ENCODE measurements at places on chromosomes 7 and 10.

GRCh38 chr10:47035819-47036337 lies 124.7 kb downstream of the PTPN20 start:
- no peak overlapping the region for H3K27ac ChIP-seq
- no peaks in the 10 kb centered on the region for H3K27me3 ChIP-seq
- H3K4me1 ChIP-seq: no peaks in the 10 kb centered on the region
- no peak for DNase-seq
- no peak overlapping the region for H3K4me3 ChIP-seq
- H3K36me3 ChIP-seq: no peaks in the 10 kb centered on the region

- H3K4me3 ChIP-seq: no peak overlapping the region
- H3K4me1 ChIP-seq: peaks cover 10% of the 10 kb centered on the region
- H3K27ac ChIP-seq: no peak overlapping the region
- H3K36me3 ChIP-seq: no peaks in the 10 kb centered on the region
- no peak for DNase-seq
These were observed 23.2 kb downstream of the POR start for GRCh38 chr7:75937958-75938786.

GRCh38 chr7:118794419-118794818 lies 569.9 kb downstream of the ANKRD7 start:
- H3K4me3 ChIP-seq: no peak overlapping the region
- H3K4me1 ChIP-seq: no peaks in the 10 kb centered on the region
- H3K27me3 ChIP-seq: no peaks in the 10 kb centered on the region
- H3K36me3 ChIP-seq: no peaks in the 10 kb centered on the region
- no peak for DNase-seq

GRCh38 chr10:3222068-3222467 lies 49.5 kb upstream of the PITRM1 start:
- no peaks in the 10 kb centered on the region for H3K36me3 ChIP-seq
- DNase-seq: no peak
- H3K27me3 ChIP-seq: no peaks in the 10 kb centered on the region
- H3K4me3 ChIP-seq: no peak overlapping the region

- H3K36me3 ChIP-seq: no peaks in the 10 kb centered on the region
- H3K27ac ChIP-seq: no peak overlapping the region
- no peaks in the 10 kb centered on the region for H3K27me3 ChIP-seq
- H3K4me1 ChIP-seq: no peaks in the 10 kb centered on the region
- no peak for DNase-seq
- H3K4me3 ChIP-seq: no peak overlapping the region
These were observed 116.6 kb upstream of the ADCY1 start for GRCh38 chr7:45457591-45457990.

GRCh38 chr7:133478591-133479135 lies 225.8 kb downstream of the EXOC4 start:
- no peak overlapping the region for H3K4me3 ChIP-seq
- no peak for DNase-seq
- H3K27me3 ChIP-seq: no peaks in the 10 kb centered on the region

DNA sequence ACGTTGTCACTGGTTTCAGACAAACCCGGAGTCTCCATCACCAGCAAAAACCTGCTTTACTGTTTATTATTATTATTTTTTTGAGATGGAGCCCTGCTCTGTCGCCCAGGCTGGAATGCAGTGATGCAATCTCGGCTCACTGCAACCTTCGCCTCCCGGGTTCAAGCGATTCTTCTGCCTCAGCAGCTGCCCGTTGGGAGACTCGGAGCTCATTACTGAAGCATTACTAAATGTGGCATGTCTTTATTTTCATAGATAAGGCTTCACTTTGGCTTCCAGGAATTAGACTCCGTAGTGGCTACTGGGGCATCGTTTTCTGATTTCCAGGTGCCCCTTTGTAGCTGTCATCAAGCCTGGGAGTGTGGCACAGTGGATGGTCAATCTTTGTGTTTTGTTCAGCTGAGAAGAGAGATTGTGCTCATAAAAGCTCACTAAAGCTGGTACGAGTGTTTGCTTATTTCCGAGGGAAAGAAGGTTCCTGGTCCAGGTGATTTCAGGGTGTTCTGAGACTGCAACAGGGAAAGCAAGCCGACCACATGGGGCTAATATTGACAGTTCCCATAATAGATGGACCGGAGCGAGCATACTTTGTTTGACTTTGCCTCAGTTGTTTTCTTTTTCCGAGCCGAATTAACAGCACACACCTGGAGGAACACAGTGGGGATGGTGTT lies 163.1 kb downstream of the CAMK1D start:
- peak; percentile 44 for DNase-seq
- H3K4me1 ChIP-seq: no peaks in the 10 kb centered on the region

DNA sequence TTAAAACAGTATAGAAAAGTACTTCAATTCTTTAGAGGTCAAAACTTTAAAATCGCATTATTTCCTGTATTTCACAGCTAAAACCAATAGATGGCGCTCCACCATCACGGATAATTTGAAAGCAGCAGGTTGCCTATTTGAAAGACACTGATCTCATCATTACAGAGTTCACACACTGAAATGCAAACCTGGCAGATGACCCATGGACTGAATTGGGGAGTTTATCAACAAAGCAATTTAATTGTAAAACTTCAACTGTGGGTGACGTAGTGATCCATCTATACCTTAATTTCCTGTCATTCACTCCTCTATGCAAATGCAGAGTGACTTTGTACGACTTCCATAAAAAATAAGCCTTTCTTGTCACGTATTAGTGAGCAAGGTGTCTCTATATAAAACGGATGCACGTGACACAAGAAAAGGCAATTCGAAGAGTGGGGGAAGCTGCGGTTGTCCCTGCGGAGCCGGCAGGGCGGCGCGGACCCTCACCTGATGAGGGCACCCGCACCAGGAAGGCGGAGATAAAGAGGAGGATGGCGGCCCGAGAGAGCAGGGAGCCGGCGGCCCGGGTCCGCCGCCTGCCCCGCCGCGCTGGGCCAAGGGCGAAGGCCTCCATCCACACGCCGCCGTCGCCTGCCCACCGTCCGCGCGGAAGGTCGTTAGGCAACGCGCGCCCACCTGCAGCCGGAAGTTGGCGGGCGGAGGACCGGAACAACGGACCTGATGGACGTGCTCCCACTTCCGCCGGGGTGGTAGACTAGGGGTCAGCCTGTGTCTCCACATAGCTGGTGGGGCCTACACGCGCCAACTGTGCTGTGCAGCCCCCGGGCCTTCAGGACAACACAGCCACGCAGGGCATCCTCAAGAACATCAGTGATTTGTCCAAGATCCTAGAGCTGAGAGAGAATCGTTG lies at the start of gene ZPBP:
TSS of gene ZPBP (minus strand) at position 668 of the 913 bp plus-strand sequence. CDS start at position 616, 52 bp downstream.
- no peak for DNase-seq
- peak within 1 kb of the TSS; percentile 41 for H3K4me3 ChIP-seq
- no peaks in the 10 kb centered on the region for H3K36me3 ChIP-seq
- no peak within 1 kb of the TSS for H3K27ac ChIP-seq
- no peaks in the 10 kb centered on the region for H3K27me3 ChIP-seq

- no peak for DNase-seq
- no peak overlapping the region for H3K27ac ChIP-seq
- no peaks in the 10 kb centered on the region for H3K36me3 ChIP-seq
- H3K27me3 ChIP-seq: no peaks in the 10 kb centered on the region
- H3K4me3 ChIP-seq: no peak overlapping the region
These were observed 88.2 kb downstream of the CHRM2 start for GRCh38 chr7:136956671-136957070.

DNA sequence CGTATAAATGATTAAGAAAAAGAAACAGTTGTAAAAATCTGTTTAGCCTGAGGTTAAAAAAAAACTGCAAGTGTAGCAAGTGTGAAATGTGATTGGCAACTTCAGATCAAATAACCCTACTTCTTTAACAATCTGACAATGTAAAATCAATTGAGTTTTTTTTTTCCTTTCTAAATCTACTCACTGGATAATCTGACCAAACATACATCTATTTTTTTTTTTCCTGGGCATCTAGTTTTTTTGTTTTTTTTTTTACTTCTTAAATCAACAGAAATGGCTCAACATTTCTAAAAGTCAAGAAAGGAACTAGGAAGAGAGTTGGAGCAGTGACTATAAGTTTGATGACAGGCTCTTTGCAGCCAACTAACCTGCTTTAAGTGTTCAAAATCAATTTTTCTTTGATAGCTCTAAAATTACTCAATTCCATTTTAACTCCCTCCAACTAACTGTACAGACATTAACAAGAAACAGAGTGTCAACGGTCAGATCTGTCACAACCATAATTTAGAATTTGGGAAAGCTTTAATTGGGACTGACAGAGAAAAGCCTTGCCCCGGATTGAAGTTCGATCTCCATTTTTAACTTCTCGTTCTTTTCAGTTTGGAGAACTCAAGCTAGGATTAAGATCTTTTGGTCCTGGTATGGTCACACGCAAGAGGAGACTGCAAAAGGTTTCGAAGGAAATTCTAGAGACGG lies 1.2 kb downstream of the ARL3 start:
- H3K4me1 ChIP-seq: peaks cover 54% of the 10 kb centered on the region
- DNase-seq: no peak
- H3K27ac ChIP-seq: peak overlapping the region; percentile 92
- H3K36me3 ChIP-seq: no peaks in the 10 kb centered on the region
- H3K27me3 ChIP-seq: no peaks in the 10 kb centered on the region

GRCh38 chr10:63267414-63268148 lies 134.5 kb downstream of the NRBF2 start:
- DNase-seq: no peak
- no peaks in the 10 kb centered on the region for H3K36me3 ChIP-seq
- H3K4me3 ChIP-seq: peak overlapping the region; percentile 59
- H3K27me3 ChIP-seq: no peaks in the 10 kb centered on the region

DNA sequence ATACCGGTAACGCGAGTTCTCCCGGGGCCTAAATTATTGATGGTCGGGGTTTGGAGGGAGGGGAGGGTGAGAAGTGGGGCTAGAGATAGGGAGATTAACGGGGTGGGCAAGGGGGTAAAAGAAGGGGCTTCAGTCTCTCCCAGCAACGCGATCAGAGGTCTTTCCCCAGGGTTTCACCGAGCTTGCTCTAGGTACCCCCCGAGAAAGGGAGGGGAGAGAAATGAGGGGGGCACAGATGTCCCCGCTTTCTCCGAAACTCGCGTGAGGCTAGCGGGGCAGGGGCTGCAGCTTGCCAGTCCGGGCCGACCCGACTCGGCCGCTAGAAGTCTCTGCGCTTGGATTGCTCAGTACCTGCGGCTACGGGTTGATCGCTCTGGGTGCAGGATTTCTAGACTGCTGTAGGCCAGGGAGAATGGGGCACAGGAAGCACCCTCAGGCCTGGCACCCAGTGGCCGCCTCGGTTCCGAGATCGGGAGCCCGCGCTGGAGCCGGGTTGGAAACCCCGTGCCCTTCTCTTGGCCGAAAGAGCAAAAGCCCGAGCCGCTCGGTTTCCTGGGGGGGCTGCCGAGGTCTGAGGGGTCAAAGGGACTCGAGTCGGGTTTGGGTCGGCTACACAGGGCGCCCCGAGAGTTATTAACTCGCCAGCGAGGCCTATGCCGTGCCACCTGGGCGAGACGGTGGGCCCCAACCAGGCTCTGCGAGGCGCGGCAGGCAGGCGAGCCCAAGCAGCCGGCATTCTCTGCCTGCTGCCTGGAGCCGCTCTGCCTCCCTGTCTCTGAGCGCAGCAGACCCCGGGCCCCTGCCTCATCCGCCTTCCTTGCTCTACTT lies 3.1 kb downstream of the PAX2 start:
- peaks cover 42% of the 10 kb centered on the region for H3K4me1 ChIP-seq
- peaks cover 22% of the 10 kb centered on the region for H3K27me3 ChIP-seq
- peak overlapping the region; percentile 32 for H3K4me3 ChIP-seq
- H3K36me3 ChIP-seq: no peaks in the 10 kb centered on the region
- no peak overlapping the region for H3K27ac ChIP-seq

DNA sequence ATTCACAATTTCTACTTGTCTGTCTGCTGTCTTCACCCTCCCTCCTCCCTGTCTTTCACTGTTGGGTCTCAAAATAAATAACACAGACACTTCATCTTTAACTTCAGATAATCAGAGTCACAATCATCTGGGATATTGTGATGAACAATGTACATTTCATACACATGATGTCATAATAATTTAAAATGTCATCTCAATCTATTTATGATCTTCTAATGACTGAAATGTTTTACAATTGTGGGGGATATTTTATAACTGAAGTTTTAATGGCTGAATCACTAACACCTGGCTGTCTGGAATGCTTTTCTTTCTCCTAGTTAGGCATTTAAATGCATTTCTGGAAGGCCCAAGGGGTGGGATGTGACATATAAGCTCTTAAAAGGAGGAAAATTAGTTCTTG lies 859.8 kb downstream of the LRMDA start:
- DNase-seq: no peak
- no peaks in the 10 kb centered on the region for H3K36me3 ChIP-seq
- H3K4me1 ChIP-seq: peaks cover 3% of the 10 kb centered on the region
- H3K27ac ChIP-seq: no peak overlapping the region

- H3K36me3 ChIP-seq: no peaks in the 10 kb centered on the region
- no peak overlapping the region for H3K4me3 ChIP-seq
- H3K27me3 ChIP-seq: no peaks in the 10 kb centered on the region
- no peaks in the 10 kb centered on the region for H3K4me1 ChIP-seq
- DNase-seq: no peak
- H3K27ac ChIP-seq: no peak overlapping the region
These were observed 70.9 kb downstream of the MBL2 start for GRCh38 chr10:52701647-52702046.

DNA sequence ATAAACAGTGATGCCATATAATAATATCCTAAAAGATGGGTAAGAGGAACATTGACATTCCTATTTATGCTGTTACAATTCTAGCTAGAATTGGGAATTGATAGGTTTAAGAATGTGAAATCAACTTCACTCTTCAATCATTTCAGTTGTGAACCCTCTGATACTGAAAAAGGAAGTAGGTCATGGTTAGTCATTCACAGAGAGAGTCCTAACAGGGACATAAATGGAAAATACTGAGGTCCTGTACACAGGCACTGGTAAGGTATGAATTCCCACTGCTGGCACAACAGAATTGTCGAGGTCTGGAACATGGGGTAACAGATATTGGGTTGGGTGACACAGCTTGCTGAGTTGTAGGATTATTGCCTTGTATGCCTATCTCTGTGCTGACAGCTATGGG lies 289.4 kb upstream of the LRRN3 start:
- H3K4me3 ChIP-seq: no peak overlapping the region
- H3K36me3 ChIP-seq: no peaks in the 10 kb centered on the region
- no peaks in the 10 kb centered on the region for H3K4me1 ChIP-seq
- H3K27me3 ChIP-seq: no peaks in the 10 kb centered on the region
- no peak overlapping the region for H3K27ac ChIP-seq
- no peak for DNase-seq

- peak overlapping the region; percentile 54 for H3K27ac ChIP-seq
- no peaks in the 10 kb centered on the region for H3K27me3 ChIP-seq
- peaks cover 9% of the 10 kb centered on the region for H3K4me1 ChIP-seq
- DNase-seq: no peak
- no peaks in the 10 kb centered on the region for H3K36me3 ChIP-seq
These were observed 587.0 kb downstream of the SDK1 start for GRCh38 chr7:3888096-3888495.

- peak overlapping the region; percentile 38 for H3K27ac ChIP-seq
- peaks cover 12% of the 10 kb centered on the region for H3K4me1 ChIP-seq
- DNase-seq: no peak
- H3K27me3 ChIP-seq: no peaks in the 10 kb centered on the region
- no peaks in the 10 kb centered on the region for H3K36me3 ChIP-seq
These were observed 62.2 kb downstream of the CCDC71L start for GRCh38 chr7:106598663-106599342.
